ENCODE measurements at places on chromosomes 3 and 15.

DNA sequence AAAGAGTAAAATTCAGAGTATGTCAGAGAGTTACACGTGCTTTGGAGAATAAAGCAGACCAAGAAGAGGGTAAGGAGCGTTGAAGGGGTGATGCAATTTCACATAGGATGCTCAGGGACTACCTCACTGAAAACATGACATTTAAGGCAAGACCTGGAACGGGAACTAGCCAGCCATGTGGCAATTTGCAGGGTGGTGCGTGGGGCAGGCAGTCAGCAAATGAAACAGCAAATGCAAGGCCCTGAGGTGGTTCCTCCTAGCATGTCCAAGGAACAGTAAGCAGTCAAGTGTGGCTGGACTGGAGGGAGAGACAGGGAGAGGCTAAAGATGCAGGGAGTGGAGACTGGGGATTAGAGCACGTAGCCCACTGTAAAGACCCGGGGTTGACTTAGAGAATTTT, 146.1 kb upstream of the LPP start:
- DNase-seq: no peak

DNA sequence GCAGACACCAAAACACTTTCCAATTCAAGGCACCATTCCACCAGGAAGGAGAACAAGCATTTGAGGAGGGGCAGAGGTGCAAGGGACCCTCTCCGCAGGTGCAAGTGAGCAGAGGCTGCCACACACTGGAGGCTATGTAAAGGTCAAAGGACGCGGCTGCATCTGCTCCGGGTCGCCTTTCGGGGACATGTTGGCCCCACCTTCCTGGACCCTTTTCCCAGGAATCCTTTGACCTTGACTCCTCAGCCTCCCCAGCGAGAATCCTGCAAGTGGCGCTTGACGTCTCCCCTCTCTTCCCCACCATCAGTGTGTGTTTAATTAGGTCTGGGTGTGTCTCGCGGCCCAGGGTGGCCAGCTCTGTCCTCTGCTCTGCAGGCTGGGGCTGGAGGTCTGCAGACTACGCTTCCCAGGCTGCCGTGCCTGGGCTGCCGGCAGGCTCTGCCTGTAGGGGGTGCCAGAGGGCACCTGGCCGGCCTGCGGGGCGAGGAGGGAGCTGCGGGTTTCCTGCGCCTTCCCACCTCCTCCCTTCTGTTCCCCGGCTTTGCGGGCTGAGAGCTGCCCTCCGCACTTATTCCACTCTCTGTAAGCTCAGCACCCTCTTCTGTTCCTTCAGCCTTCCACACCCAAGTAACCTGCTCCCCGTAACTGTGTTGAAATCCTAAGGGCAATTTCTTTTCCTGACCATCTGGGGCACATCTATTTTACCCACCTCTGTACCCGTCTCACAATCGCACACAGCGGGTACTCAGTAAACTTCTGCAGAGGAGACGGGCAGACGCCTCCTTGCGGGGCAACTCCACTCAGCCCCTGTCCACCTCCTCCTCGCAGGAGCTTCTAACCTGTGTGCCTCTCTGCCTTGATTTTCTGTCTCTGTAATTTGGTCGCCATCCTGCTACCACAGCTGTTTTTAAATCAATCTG, 129.8 kb downstream of the NSMCE3 start:
- DNase-seq: no peak

DNA sequence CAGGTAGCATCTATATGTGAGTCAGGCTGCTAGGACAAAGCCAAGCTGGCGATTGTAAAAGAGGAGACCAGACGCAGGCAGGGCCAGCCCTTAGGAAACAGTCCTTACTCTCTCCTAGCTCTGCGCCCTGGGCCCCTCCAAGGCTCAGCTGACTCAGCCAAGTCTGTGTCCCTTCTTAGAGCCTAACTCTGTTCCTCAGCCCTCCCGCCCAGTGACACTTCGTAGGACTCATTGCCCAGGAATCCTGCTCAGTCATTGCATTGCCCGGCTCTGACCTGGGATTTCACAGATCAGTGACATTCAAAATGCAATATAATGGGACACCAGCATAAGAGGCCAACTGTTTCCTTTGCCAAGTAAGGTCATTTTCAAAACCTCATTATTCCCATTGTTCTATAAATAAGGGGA, 244.2 kb downstream of the TLE3 start:
- no peak for DNase-seq

DNA sequence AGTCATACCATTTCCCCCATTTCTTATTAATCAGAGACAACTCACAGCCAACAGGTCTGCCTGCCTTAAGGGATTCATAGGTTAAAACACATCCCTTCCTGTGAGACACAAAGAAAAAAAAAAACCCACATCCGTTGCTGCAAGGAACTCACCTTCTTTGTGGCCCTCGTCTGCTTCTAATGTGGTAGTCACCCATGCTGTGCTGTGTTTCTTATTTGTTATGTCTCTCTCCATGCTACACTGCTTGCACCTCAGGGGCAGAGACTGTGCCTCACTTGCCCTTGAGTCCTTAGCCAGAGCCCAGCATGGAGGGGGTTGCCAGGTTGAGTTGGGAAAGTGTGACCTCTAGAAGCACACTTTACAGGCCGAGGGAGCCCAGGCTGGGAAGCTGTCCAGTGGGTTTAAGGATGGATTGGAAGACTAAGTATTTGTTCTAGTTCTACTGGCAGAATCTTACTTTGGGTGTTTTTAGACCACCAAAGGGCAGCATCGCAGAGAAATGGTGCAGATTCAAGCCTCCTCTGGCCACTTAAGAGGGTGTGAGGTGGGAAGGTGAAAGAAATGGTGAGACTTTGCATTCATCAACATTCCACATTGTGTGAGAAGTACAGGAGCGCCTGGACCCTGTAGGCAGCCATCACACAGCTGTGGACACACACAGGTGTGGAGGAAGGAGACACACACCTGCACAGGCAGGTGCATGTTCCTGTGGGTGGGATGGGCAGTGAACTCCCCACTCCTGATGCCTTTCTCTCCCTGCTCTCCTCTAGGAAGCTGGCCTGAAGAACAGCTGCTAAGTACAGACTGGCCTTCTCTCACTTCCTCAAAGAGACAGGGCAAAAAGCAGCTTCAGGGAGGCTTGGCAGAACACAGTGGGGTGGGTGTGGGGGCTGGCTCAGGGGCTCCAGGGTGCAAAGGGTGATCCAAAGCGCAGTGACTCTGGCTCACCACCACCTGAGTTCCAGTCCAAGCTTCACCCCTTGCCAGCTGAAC, 48.8 kb downstream of the GLB1 start:
- no peak for DNase-seq

- DNase-seq: no peak
Measured at GRCh38 chr15:85828874-85829273, 34.1 kb upstream of the KLHL25 start.

GRCh38 chr15:41491889-41492288, 1.8 kb upstream of the ITPKA start:
- DNase-seq: no peak

- DNase-seq: no peak
Measured at GRCh38 chr3:120642368-120642948, 39.6 kb downstream of the HGD start.

DNA sequence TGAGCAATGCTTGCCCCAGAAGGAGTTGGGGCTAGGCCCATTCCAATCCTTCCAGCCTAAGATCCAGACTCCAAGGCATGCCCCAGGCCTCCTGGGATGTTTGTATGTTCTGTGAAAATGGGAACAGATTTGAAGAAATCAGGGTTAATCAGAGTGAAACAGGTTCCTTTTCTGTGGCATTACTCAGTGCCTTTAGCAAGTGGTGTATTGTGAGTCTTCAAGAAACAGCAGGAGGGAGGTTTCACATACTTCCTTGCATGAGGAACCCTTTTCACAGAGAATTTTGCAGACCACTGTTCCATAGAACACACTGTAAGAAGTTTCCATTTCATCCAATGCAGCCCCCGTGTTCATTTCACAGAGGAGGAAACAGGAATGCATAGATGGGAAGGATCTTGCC, 8.4 kb upstream of the CDC25A start:
- DNase-seq: no peak

- DNase-seq: no peak
Measured at GRCh38 chr3:38595393-38595792, 54.1 kb downstream of the SCN5A start.

All from NCI-H1105 (cell line).